ENCODE measurements at places on chromosomes 4 and X. TPM values are rescaled to one million over a fixed set of nuclear protein-coding genes. Genes with fewer than 3 reads are reported as not detected.

The ADGRG4 gene
- not detected for polyA plus RNA-seq

The PNMA5 gene
- polyA plus RNA-seq, result not detected

The ADH1C gene
- 4.7 TPM for polyA plus RNA-seq

The ZBTB49 gene
- polyA plus RNA-seq, result 2.5 TPM

The SHROOM2 gene
- 0.12 TPM for polyA plus RNA-seq

The GAGE13 gene
- not detected for polyA plus RNA-seq

The MAGEC2 gene
- polyA plus RNA-seq, result not detected

The DCHS2 gene
- polyA plus RNA-seq, result not detected

The MAGEA11 gene
- polyA plus RNA-seq, result not detected

The KCNE5 gene
- polyA plus RNA-seq, result 0.14 TPM

The FSTL5 gene
- 0.01 TPM for polyA plus RNA-seq

The ARR3 gene
- not detected for polyA plus RNA-seq

The NR3C2 gene
- polyA plus RNA-seq, result 1.3 TPM

The PPP2R2C gene
- 0.52 TPM for polyA plus RNA-seq

The CTSO gene
- 2.5 TPM for polyA plus RNA-seq

The POF1B gene
- not detected for polyA plus RNA-seq

The GIMD1 gene
- not detected for polyA plus RNA-seq

The CFAP99 gene
- 0.03 TPM for polyA plus RNA-seq

The ALAS2 gene
- polyA plus RNA-seq, result 0.03 TPM

The NXF3 gene
- not detected for polyA plus RNA-seq

The FAM13A gene
- 6.0 TPM for polyA plus RNA-seq

The GNRHR gene
- not detected for polyA plus RNA-seq

The GAGE12H gene
- not detected for polyA plus RNA-seq

The PF4V1 gene
- not detected for polyA plus RNA-seq

The GPR143 gene
- polyA plus RNA-seq, result not detected

The MAGEA8 gene
- polyA plus RNA-seq, result not detected

The RPA4 gene
- 0.27 TPM for polyA plus RNA-seq

The HPRT1 gene
- polyA plus RNA-seq, result 15.9 TPM

The AFM gene
- polyA plus RNA-seq, result not detected

The TCEANC gene
- 2.2 TPM for polyA plus RNA-seq

The RPL9 gene
- 1,653 TPM for polyA plus RNA-seq

The CCNG2 gene
- 3.4 TPM for polyA plus RNA-seq

The ARMCX4 gene
- polyA plus RNA-seq, result 4.2 TPM

The MUC7 gene
- not detected for polyA plus RNA-seq

The BTC gene
- polyA plus RNA-seq, result 0.05 TPM

The GPM6B gene
- polyA plus RNA-seq, result 3.0 TPM

The MAGEA6 gene
- not detected for polyA plus RNA-seq

The SORCS2 gene
- polyA plus RNA-seq, result 0.32 TPM

The ANAPC10 gene
- polyA plus RNA-seq, result 26.8 TPM

The TLR7 gene
- polyA plus RNA-seq, result 0.03 TPM

The PAGE5 gene
- not detected for polyA plus RNA-seq

The CXCL11 gene
- not detected for polyA plus RNA-seq

The CTAG2 gene
- polyA plus RNA-seq, result not detected

The DRD5 gene
- not detected for polyA plus RNA-seq

The PAK3 gene
- polyA plus RNA-seq, result 0.04 TPM

The PHEX gene
- 0.01 TPM for polyA plus RNA-seq

The MAGEB10 gene
- polyA plus RNA-seq, result not detected

The SPIN2B gene
- 5.8 TPM for polyA plus RNA-seq

The FAM9C gene
- polyA plus RNA-seq, result not detected

The SSX3 gene
- not detected for polyA plus RNA-seq

The NALF2 gene
- polyA plus RNA-seq, result 0.26 TPM

The USP17L26 gene
- not detected for polyA plus RNA-seq

The KDR gene
- 4.5 TPM for polyA plus RNA-seq

The KLB gene
- 0.13 TPM for polyA plus RNA-seq

The ZDHHC15 gene
- 0.06 TPM for polyA plus RNA-seq

The SMARCA1 gene
- 13.6 TPM for polyA plus RNA-seq

The OCRL gene
- 11.3 TPM for polyA plus RNA-seq
